A549 treated with DMSO at 1 μM for 4 hours (cell line): ENCODE measurements at places on chromosomes 2 and 18. TPM values are rescaled to one million over a fixed set of nuclear protein-coding genes. Genes with fewer than 3 reads are reported as not detected.

ZAP70 gene
- total RNA-seq = 0.05 to 0.10 TPM in 2 of 5 replicates, not detected in the others

ABCB11 gene
- 0.01 to 0.03 TPM (median 0.02 TPM) in 3 of 5 replicates, not detected in the others for total RNA-seq

XRCC5 gene
- total RNA-seq = 183 to 221 TPM (median 204 TPM) in 5 replicates

VAMP5 gene
- total RNA-seq = 0.15 TPM in 1 of 5 replicates, not detected in the others

CNRIP1 gene
- 2.2 to 2.9 TPM (median 2.3 TPM) in 5 replicates for total RNA-seq

GTF2A1L gene
- total RNA-seq = not detected in 5 replicates

CASP10 gene
- 1.8 to 2.7 TPM (median 2.5 TPM) in 5 replicates for total RNA-seq

KCMF1 gene
- 87.0 to 101 TPM (median 93.2 TPM) in 5 replicates for total RNA-seq

INO80B gene
- total RNA-seq = 39.5 to 51.7 TPM (median 48.4 TPM) in 5 replicates

POTEI gene
- total RNA-seq = 0.01 TPM in 1 of 5 replicates, not detected in the others

CMPK2 gene
- 0.87 to 1.6 TPM (median 1.1 TPM) in 5 replicates for total RNA-seq

CDH20 gene
- not detected in 5 replicates for total RNA-seq

IL1RL1 gene
- total RNA-seq = 0.84 to 1.6 TPM (median 1.1 TPM) in 5 replicates

DLGAP1 gene
- 0.09 to 0.10 TPM in 2 of 5 replicates, not detected in the others for total RNA-seq

CNGA3 gene
- 0.03 TPM in 1 of 5 replicates, not detected in the others for total RNA-seq

ZBTB7C gene
- total RNA-seq = 0.03 to 0.11 TPM (median 0.05 TPM) in 5 replicates
